Forelimb muscle (tissue), 1 donor: ENCODE measurements at places on chromosomes 7 and 10.
A peak's percentile ranks its signal among the peaks of the same experiment; 100 is the strongest.

- DNase-seq, result no peak
These were observed 24.0 kb upstream of the EIF5AL1 start for GRCh38 chr10:79488336-79488735.

DNA sequence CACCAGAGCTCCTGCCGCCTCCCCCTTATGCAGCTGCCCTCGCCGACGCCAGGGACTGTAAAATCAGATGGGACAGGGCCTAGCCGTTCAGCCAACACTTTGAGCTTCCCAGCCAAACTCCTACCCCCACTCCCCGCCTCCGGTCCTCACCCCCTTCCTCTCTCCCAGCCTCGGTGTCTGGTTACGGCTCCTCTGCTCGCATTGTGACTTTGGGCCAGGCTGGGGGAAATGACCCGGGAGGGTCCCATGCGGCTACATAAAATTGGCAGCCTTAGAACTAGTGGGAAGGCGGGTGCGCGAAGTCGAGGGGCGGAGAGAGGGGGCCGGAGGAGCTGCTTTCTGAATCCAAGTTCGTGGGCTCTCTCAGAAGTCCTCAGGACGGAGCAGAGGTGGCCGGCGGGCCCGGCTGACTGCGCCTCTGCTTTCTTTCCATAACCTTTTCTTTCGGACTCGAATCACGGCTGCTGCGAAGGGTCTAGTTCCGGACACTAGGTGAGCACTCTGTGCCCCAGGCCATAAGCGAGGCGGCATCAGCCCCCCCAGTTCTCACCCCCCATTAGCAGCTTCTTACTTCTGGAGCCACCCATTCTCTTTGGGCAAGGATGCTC is at the start of gene KAZALD1:
KAZALD1 (plus strand) TSS at position 366 of the 608 bp plus-strand sequence. CDS start 604 bp downstream, outside the sequence.
- DNase-seq, result peak; percentile 93

DNA sequence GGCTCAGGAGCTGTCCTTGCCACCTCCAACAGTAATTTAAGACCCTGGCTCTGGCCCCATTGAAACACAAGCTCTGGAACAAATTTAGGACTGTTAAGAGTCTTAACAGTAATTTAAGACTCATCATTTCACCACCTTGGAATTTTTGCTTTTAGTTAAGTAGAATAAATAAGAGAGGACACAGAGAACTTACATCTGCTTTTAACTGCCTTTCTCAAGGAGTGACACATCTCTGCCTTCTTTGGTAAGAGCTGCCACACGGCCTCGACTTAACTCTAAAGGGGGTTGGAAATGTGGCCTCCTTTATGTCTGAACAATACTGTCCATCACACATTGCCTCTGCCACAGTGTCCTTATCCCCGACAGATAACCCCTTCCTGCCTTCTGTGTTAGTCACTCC is 77.9 kb downstream of the HERPUD2 start:
- DNase-seq, result no peak

GRCh38 chr10:68550747-68551411 is 9.3 kb upstream of the TET1 start:
- DNase-seq, result no peak

DNA sequence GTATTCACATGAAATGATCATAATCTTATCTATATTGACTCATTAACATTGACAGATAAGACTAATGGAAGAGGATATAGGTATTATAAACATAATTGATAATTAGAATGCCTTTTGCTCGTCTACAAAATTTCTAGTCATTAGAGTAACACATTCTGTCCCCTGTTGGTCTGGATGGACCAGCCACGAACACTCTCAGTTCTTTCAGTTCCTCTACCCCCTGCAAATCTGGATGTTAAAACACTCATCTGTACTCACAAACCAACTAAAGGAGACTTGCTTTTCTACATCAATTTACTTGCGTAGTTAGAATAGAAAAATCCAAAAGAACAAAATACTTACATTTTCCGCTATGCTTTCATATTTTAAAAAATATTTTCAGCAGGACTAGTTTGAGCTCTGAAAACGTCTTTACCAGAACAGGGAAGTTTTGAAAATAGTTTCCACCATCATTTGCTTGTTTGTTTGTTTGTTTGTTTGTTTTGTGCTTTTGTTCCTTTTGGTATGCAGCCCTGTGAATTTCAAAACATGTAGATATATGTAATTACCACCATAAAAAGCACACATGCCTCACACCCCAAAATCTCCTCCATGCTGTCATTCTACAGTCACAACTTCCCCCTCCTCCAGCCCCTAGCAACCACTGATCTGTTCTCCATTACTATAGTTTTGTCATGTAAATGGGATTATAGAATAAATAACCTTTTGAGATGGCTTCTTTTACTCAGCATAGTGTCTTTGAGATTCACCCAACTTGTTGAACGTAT is 103.8 kb downstream of the FZD1 start:
- no peak for DNase-seq

DNA sequence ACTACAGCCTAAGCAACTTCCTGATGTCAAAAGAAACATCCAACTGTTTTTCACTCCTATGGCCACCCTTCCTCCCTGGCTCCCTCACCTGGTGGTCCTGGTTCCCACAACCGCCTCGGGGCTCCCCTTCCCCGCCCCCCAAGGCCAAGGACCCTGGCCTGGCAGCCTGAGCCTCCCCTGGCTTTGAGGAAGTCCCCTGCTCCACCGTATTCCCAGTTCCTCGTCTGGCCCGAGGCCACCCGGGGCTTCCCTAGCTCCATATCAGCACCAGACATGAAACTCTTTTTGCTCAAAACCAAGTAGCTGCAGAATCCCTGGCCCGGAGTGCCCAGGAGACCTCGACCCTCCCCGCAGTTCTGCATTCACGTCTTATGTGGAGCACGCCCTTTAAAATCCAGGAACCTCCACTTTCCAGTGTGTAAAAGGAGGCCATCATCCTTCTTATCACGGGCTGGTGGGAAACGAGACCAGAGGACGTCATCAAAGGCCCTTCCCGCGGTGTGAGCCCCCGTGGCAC is 82.9 kb downstream of the PRKAG2 start:
- no peak for DNase-seq

GRCh38 chr7:93873998-93874574 is 16.5 kb downstream of the TFPI2 start:
- no peak for DNase-seq

- DNase-seq, result no peak
These were observed 102.1 kb downstream of the RTKN2 start for GRCh38 chr10:62166331-62167131.

DNA sequence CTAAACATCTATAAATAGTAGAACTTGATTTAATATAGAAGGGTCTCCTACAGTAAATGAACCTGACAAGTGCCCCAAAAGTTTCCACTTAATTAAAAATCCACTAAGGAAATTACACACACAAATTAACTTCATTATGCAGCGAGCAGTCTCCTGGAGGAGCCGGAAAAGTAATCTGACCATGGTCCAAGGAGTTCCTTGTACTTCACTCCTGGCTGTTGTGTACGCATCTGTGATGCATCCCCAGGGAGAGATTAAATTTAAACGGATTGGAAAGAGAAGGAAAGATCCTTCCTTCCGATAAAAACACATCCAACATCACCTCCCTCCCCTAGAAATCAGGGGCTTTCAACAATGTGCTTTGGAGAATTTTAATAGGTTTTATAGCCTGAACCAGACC is 85.5 kb downstream of the PARD3 start:
- no peak for DNase-seq

DNA sequence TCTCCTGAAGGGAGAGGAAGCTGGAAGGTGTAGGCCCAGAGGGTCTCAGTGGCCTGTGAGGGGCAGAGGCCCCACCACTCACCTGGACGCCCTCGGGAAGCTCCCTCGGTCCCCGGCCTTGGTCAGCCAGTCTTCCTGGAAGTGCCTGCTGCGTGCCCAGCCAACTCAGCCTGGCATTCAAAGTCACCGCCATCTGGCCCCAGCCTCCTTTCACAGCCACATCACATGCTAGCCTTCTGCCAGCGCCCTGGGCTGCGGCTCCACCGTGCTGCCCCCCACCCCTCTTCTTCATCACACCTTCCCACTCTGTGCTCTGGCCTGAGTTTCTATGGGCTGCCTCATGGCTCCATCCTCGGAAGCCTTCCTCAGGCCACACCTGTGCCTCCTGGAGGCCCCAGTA is 98.0 kb downstream of the ZMIZ1 start:
- no peak for DNase-seq

DNA sequence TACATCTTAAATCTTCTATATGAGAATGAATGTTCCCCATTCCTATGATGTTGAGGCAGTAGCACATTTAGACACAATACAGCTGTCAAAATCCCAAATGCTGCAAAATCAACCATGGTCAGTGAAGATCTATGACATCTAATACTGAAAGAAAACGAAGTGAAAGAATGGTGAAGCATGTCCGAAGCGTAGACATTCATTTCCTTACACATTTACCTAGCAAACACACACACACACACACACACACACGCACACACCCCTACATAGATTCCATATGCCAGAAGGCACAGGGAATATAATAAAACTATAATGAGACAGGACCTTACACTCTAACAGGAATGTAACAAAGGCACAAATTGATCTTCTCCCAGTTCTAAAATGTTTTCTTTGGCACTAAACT is 32.5 kb downstream of the CCDC6 start:
- no peak for DNase-seq

DNA sequence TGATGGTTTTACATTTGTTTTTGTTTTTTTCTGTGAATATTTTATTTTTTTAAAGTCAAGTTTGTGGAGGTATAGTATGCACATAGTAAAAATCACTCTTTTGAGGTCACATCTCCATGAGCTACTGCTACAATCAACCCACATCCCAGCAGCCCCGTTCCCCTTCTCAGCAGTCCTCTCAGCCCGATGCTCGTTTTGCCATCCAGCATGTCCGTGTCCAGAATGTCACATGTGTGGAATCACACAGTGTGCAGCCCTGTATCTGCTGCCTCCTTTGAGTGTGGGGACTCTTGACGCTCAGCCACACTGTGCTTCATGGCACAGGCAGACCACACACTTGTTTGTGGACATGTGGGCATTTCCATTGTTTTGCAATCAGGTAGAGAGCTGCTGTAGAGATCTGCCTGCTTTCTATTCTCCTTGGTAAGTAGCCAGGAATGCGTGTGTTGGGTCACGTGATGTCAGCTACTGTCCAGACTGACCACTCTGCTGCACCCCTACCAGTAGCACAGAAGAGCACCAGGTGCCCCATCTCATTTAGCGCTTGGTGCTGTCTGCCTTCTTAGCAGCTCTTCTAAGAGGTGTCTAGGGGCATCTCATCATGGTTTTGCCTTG is 71.6 kb upstream of the CAMK2B start:
- no peak for DNase-seq

- DNase-seq, result no peak
These were observed 9.1 kb upstream of the TMEM236 start for GRCh38 chr10:17742918-17743317.

- no peak for DNase-seq
These were observed 12.2 kb downstream of the PLAC9 start for GRCh38 chr10:80144696-80145131.

- DNase-seq, result no peak
These were observed 3.2 kb downstream of the FRMD4A start for GRCh38 chr10:14327527-14327926.

DNA sequence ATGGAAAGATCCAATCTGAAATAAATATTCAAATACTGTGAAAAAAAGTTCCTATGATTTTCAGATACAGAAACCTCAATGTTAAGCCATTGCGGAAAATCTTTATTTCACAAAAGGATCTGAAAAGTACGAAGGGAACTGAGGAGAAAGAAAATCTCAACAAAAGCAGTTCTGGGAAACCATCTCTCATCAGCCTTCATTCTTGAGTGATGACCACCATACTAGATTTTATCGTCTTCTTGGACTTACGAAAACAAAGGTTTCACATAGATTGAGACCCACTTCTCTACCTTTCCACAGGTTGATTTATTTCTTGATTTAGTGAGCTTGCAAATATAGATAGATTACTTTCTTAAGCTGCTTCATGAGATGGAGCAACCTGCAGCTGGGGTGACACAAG is 293.4 kb upstream of the LYZL1 start:
- no peak for DNase-seq

- peak; percentile 25 for DNase-seq
These were observed 135.1 kb downstream of the NPY start for GRCh38 chr7:24419077-24419476.

GRCh38 chr7:6032641-6033040 is 1.5 kb downstream of the ANKRD61 start:
- DNase-seq, result no peak

- DNase-seq, result no peak
These were observed 1260.3 kb downstream of the XPNPEP1 start for GRCh38 chr10:108662975-108663374.

GRCh38 chr10:129730272-129730992 is 233.6 kb downstream of the EBF3 start:
- no peak for DNase-seq

DNA sequence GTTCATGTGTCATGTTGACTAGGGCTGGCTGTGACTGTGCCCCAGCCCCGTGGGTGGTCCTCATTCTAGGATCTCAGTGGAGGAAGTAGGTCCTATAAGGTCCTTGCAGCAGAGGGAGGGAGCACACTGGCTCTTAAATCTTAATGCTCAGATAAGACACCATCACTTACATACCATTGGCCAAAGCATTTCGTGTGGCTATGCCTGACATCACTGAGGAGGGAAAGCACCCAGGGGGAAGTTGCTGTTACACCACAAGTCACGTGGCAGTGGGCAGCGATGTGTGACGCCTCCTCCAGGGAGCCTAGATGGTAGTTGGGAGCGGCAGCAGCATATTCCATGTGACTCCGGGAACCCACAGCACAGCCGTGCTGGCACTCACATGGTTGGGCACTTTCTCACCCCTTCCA is 224.7 kb upstream of the SH2B2 start:
- DNase-seq, result no peak

- no peak for DNase-seq
These were observed 15.8 kb upstream of the YAE1 start for GRCh38 chr7:39550411-39550810.

DNA sequence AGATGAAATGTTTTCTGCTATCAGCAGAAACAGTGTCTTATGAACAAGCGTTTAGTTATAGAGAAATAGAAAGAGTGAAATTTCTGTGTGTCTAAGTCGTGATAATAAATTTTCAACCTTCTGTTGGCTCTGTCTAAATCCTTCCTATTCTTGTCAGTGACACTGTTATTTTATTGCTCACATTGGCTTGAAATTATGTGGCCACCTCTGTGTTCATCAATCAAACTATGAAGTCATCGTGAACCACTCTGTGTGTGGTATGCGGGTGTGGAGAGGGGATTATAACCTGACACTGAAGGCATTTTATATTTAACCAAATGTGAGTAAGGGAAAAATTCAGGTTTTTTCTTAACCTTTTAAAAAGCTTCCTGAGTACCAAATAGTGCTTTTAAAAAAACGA is 12.3 kb downstream of the AOAH start:
- DNase-seq, result no peak

- DNase-seq, result no peak
These were observed 120.5 kb upstream of the SEMA3E start for GRCh38 chr7:83769407-83769806.

GRCh38 chr7:79401254-79401653 is 52.2 kb downstream of the MAGI2 start:
- DNase-seq, result no peak

GRCh38 chr10:96643920-96644319 is 57.1 kb upstream of the TM9SF3 start:
- DNase-seq, result no peak

DNA sequence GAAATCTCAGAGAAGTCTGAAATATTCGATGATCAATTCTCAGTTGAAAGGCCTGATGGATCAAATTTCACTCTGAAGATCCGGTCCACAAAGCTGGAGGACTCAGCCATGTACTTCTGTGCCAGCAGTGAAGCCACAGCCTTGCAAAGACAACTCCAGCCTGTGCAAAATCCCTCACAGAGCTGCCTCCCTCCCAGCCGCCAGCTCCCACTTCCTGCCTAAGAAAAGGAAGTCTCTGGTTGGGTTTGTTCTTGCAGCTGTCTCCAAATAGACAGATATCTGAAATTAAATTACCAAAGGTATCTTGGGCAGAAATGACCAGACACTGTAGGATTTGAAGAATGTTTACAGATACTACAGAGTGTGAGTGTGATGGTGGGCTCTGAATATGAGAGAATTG is 43.4 kb upstream of the PRSS58 start:
- no peak for DNase-seq
